ENCODE measurements at places on chromosomes 13 and 19.

DNA sequence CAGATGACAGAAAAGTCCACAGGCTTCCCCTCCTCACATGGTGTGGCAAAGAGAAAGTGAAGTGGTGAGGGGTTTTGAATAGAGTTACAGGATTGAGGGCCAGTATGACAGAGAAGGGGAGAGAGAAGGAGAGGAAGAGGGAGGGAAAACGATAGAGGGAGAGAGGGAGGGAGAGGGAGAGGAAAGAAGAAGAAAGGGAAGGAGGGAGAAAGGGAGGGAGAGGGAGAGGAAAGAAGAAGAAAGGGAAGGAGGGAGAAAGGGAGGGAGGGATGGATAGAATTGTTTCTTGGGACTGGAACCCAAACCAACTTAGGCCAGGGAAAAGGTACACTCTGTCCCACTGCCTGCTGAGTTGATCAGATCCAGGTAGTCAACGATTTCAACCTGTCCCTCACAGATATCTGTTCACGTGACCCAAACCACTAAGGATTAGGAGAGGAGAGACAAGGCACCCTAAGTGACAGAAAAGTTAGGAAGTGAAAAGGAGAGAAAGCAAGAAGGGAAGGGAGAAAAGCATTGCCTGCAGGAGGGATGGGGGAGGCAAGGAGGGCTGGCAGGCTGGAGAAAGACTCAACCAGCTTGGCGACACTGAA lies 8.1 kb upstream of the IGFL3 start:
- DNase-seq: no peak

GRCh38 chr19:18298601-18299000 lies 17.2 kb upstream of the JUND start:
- no peak for DNase-seq

- DNase-seq: peak; percentile 49
Measured at GRCh38 chr13:65582160-65582559, 1648.0 kb downstream of the PCDH9 start.

DNA sequence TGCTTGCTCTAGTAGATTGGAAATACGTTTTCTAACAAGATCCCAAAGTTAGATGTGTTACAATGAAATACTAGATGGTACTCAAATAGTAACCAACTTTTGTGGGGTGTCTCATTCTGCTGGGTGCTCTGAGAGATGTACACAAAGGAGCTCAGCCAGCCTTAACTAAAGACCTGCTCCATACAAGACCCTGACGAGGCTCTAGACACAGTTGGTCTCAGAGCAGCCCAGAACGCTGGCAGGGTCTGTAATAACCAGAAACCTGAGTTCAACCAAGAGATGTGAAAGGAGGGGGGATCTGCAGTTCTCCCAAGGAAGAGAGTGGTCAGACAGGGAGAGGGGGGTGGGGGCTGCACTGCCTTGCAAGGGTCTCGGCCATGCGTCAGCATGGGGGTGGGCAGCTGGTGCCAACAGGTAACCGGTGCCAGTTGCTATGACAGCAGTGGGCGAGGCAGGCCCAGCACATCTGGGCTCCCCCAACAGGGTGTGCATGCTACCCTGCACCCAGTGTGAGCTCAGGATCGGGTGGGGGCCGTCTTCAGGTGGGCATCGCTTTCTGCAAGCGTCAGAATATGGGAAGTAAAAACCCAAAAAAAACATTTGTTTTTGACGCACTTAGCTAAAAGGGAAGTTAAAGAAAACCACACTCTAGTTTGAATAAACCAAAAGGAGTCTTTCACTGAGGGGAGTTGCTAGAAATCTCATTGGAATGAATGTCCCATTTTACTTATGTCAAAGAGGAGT lies 68.0 kb upstream of the GPR183 start:
- DNase-seq: peak; percentile 80

- no peak for DNase-seq
Measured at GRCh38 chr13:97134364-97135095, 87.6 kb upstream of the MBNL2 start.

DNA sequence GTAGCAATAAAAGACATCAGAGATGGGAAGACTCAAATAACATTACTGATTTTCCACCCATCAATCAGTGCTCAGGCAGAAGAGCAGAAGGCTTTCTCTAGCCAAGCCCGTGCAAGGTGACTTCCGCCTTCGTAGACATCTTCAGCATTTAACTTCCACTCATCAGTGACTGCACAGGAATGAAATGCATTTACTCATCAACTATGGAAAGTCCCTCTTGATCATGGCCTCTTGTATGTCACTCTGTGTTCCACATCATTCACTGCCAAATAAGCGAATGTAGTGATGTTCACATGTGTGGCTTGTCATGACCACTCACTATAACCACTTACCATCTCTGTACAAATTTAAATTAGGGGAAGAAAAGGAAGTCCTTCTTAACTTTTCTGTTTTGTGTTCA lies 49.4 kb downstream of the SACS start:
- DNase-seq: no peak

- DNase-seq: peak; percentile 96
Measured at GRCh38 chr19:55301459-55302317, 17.9 kb downstream of the BRSK1 start.

DNA sequence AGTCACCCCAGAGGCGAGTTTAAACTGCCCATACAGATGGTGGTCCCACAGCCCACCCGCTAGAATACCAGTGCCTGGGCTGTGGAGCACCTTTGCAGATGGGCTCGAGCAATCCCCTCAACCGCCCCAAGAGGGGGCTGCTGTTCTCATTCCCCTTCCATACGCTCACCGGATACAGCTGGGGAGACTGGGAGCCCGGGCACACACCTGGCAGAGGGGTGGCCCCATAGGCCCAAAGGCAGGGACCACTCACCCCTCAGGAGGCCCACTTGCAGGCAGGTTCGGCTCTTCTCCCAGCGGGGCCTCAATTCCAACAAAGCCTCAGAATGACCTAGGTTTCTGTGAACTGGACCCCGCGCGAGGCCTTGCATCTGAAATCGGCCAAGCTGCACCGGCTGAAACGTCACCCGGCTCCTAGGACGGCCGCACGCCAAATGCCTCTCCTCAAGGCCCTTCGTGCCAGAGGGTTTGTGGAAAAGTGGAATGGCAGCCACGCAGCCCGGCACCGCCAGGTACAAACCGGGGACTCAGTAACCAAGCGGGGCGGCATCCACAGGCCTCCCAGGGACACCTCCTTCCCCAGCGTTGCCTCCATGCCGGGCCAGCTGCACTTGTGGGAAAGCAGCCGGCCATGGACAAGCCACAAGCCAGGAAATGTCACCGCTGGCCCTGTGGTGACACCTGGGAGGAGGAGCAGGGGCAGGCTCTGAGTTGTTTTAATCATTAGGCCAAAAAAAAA lies 18.7 kb downstream of the MLLT1 start:
- DNase-seq: peak; percentile 78

DNA sequence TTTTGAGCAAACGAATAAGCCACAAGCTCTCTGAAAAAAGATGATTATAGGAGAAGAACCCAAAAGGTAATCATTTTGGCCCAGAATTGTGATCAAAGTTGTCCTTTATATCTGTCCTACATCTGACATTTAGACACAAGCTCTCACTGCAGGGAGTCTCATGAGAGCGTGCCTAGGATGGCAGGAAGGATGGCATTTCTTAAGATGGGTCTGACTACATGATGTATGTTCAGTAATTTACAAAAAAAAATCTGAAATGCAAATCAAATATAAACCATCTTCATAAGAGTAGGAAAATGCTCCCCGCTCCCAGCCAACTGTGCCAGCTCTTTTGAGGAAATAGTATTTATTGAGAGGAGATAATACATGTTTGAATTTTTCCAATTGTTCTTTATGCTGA lies 81.0 kb upstream of the MBNL2 start:
- DNase-seq: no peak

DNA sequence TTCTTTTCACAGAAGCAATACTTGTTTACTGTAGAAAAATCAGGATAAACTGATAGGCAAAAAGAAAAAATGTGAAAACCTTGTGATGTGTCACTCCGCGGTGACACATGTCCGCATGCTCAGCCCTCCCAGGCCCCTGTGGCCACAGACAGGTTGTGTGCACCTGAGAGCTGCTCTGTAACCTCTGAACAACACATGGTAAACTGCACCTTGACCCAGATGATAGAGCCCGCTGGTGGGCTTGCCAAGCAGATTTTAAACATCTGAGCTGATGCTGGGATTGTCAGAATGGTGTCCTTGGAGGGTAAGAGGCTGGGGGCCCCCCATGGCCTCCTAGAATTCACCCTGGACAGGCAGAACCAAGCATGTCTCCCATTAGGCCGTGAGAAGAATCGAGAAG lies 33.8 kb downstream of the DHRS12 start:
- no peak for DNase-seq

GRCh38 chr13:114199954-114200353 lies 20.9 kb downstream of the CFAP97D2 start:
- no peak for DNase-seq

- peak; percentile 92 for DNase-seq
Measured at GRCh38 chr19:48169578-48169938, 586 bp downstream of the LIG1 start.

DNA sequence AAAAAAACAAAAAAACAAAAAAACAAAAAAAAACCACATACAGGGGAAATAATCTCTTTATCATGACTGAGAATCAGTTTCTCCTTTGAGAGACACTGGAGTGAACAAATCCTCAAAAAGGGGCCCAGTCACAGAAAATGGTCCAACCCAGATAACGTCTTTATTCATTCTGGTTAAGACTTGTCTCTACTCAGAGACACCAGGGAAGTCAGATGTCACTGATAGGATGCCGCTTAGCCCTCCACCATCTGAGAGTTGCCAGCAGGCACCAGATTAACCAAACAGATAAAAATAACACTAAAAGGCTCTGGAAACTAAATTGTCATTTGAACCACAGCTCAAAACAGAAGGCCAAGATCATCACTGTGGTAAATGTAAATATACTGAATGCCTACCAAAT lies 1163.4 kb upstream of the ATXN8OS start:
- no peak for DNase-seq

DNA sequence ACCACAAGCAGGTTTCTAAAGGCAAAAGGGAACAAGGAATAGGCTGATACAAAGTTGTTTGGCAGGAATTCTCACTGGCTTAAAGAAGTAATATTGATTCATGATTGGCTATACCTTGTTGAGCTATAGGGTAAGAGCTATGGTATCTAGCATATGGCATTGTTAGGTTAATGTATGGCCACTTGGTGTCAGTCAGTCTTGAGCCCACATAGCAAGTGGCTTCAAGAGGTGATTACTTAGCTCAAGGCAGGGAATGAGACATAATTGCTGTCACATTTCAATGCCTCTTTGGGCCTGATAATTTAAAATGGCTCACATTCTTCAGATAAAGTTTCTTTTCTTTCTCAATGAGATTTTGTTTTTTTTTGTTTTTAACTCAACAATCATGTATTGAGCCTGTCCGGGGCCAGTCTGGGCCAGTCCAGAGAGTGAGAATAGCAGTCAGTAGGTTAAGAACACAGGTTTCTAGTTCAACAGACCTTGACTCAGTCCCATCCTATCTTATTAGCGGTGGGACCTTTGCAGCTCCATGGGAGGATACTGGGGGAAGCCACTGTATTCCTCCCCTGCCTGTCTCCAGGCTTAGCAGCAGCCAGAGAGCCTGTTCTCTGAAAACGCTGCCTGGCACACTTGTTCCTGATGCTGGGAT lies 45.8 kb upstream of the RCBTB2 start:
- no peak for DNase-seq

DNA sequence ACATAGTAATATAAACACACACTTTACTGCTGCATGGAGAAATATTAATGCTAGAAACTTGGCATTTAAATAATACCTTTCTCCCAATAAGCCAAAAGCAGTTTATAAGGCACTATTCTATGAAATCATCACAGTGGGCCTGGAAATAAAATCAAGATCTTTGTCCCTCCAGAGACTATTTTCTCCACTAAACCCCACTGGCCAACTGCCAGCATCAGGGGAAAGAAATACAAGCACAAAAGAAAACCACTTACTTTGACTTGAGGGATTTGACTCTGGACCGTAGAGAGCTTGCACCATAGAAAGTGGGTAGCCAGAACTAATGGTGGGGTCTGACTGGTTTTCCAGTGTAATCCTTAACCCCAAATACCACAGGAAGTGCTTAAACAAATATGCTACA lies 71.9 kb downstream of the DCLK1 start:
- DNase-seq: no peak

DNA sequence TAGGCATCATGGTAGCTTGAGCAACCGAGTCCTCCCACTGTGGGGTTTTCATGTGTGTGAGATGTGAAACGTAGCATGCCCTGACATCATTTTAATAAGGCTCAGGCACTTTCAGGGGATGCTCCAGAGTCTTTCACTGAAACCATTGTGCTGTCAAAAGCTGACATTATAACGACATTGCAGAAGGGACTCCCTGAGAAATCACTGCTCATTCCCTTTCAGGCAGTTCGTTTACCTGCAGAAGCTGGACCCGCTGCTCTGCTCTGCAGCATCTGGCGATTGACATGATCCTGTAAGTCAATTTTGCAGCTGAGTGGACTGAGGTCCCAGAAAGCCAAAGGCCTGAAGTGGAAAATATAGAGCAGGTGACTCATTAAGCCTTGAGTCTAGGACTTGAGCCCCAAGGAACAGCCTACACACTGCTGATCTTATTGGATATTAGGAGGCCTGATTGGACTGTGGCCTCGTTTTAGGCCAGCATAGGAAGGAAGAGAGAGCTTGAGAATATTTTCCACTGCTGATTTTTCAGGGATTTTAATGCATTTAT lies 54.0 kb upstream of the CNMD start:
- DNase-seq: no peak

- no peak for DNase-seq
Measured at GRCh38 chr13:105196052-105196451, 1339.4 kb downstream of the EFNB2 start.

- no peak for DNase-seq
Measured at GRCh38 chr19:46076951-46077814, 36.4 kb upstream of the IGFL4 start.

DNA sequence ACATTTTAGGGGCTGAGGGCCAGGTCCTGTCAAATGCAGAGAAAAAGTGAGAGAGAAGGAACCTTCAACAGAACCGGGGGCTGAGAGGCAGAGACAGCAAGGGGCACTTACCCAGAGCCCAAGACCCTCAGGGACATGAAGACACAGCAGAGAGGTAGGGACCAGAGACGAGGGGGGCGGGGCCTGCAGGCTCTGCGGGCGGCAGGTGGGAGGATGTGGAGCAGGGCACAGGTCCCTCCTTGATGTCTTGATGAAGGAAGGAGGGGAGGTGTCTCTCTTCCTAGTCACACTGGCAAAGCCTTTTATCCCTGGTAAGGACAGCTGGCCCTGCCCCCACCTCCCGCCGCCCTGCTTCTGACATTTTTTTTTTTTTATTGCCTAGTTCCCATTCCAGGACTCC lies at the start of gene KLK14:
Gene KLK14 (minus strand): TSS at position 277 of the 400 bp plus-strand sequence. CDS start 273 bp downstream, at position 4.
- no peak for DNase-seq

DNA sequence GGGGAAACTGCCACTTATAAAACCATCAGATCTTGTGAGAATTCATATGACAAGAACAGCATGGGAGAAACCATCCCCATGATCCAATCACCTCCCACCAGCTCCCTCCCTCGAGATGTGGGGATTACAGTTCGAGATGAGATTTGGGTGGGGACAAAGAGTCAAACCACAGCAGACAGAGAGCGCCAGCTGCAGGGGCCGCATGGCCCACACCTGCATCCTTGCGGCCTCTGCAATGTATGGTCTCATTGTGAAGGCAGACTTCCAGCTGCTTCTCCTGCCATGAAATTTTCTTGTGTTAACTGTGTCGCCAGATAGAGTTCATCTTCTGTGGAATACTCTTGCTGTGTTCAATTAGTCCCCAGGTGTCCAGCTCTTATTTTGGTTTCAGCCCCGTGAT lies 17.3 kb upstream of the SLC15A1 start:
- no peak for DNase-seq

Data from posterior vena cava (tissue), 2 donors.